Activated CD8-positive, alpha-beta memory T cell treated with anti-CD3 and anti-CD28 coated beads for 1 hour (primary cell): ENCODE measurements at places on chromosomes 6 and 20.

GRCh38 chr6:39407446-39407993 is 85.0 kb upstream of the KCNK16 start:
- DNase-seq: no peak

GRCh38 chr6:36493859-36494258 is 51.1 kb downstream of the KCTD20 start:
- no peak for DNase-seq

GRCh38 chr20:58565461-58566175 is 50.4 kb upstream of the APCDD1L start:
- no peak for DNase-seq

GRCh38 chr6:30213667-30213956 is 406 bp upstream of the TRIM26 start:
- DNase-seq: no peak

GRCh38 chr6:169893624-169894023 is 142.2 kb downstream of the ERMARD start:
- no peak for DNase-seq

GRCh38 chr20:389220-389619 is 8.7 kb downstream of the TRIB3 start:
- DNase-seq: no peak

GRCh38 chr6:35049900-35050756 is 91.0 kb downstream of the TCP11 start:
- no peak for DNase-seq

DNA sequence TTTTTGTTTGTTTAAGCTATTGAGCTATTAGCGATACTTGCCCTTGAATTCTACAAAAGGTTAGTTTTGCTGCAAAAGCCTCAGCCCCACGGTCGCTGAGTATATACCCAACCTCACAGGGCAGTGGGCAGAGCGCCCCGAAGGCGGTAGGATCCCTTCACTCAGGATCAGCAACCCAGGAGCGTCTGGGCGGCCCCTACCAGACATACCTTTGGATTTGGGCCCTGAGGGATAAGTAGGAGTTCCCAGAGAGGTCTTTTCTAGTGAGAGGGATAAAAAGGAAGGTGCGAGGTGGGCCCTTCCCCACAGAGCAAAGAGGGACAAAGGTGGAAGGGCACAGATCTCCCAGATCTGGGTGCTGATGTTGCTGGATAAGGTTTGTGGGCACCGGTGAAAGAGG is 6.1 kb downstream of the SASH1 start:
- no peak for DNase-seq

DNA sequence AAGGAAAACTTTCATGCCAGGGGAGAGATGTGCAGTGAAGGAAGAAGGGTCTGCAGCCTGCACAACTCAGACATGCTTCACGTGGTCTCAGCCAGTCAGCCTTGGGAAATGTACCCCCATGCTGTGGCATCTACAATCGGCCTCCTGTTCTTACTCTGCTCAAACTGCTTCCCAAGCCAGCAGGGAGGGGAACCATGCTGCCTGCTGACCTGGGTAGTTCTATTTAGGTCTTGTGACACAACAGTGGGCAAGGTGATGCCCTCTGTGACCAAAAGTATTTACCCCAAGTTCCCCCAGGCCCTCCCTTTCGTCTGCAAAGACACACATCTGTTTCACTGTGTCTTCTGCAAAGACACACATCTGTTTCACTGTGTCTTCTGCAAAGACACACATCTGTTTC is 106.9 kb downstream of the SLC23A2 start:
- DNase-seq: no peak

- no peak for DNase-seq
Observed at GRCh38 chr6:162871966-162872365, 144.2 kb downstream of the PACRG start.

GRCh38 chr6:73041051-73041450 is 184.2 kb downstream of the KHDC1L start:
- no peak for DNase-seq

GRCh38 chr20:14828459-14828858 is 491.0 kb upstream of the FLRT3 start:
- DNase-seq: no peak

DNA sequence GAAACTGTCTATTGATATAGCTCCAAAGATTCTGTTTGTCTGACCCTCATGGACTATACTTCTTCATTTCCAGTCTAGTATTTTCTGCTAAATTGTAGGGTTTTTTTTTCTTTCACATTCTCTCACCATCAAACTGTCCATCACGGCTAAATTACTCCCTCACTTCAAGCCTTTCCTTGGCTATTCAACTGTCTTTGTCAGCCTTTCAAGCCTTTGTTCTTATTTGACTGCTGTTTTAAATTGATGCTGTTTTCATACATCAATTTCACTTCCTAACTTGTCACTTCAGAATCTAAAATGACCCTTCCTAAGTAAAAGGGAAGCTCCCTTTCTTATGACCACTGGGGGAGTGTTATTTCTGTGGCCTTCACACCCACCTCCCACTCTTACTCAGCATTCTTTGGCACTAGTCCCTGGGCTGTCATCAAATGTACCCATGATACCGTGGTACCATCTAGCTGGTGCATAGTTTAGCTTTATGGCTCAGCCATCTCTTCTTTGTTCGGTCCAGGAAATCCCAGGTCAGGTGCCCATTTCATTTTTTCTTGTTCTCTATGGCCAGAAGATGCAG is 8.6 kb downstream of the GJA1 start:
- DNase-seq: no peak

DNA sequence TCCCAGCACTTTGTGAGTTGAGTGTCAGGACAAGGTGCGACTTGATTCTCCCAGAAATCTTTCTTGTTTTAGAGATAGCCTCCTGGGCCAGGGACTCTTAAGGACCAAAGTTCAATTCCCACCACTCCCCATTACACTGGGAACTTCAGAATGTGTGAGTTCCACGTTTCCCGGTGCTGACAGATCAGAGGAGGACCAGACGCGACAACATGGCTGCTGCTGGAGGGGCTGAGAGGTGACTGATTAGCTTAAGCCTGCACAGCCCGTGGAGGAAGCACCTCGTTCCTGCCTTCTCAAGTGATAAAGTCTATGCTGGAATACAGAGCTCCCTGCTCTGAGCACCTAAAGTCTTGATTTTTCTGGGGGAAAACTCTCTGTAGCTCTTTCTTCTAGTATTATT is 175.2 kb upstream of the FERMT1 start:
- DNase-seq: no peak

- no peak for DNase-seq
Observed at GRCh38 chr6:1468126-1468525, 78.8 kb downstream of the FOXF2 start.

DNA sequence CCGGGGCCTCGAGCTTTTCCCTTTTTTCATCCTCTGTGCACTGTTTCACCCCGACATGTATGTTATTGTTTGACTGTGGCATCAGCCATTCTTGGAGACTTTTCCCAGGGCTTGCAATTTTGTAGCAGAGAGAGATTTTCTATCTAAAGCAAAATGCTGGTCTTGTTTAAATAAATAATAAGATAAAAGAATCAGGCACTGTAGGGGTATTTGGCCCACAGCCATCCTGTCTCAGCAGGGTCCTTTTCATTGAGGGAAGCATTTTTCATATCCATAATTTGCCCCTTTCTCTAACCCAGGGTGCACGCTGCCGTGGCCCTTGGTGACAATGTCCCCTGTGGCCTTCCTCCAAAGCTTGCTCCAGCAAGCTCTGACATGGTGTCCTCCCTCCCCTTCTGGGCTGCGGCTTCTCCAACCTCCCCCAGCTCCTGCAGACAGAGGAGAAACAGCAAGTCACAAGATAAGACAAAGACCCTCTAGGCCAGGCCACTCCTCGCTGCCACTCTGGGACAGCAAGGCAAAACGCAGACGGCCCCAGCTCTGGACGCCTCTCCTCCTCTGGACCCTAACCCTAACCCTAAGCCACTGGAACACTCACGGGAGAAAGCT is 117.6 kb downstream of the MYLK4 start:
- no peak for DNase-seq

GRCh38 chr6:45727819-45728449 is 287.7 kb downstream of the CLIC5 start:
- no peak for DNase-seq

DNA sequence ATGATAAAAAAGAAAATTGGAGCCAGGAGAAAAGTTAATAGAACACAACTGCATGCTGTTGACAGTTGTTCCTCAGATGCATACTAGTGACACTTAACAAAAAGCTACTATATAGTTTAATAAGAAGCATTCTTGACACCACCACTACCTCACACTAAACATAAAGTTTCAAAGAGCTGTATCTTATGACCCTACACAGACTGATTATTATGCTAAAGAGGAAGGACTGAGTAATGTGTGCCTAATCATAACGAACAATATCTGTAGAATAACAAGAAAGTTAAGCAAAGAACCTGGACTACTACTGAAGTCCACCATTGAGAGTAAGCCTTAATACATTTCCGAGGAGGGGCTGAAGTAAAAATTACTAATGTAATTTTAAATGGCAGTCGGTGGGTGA is 99.8 kb downstream of the IRAK1BP1 start:
- DNase-seq: no peak

- DNase-seq: no peak
Observed at GRCh38 chr20:18005990-18006364, 37.2 kb downstream of the MGME1 start.

DNA sequence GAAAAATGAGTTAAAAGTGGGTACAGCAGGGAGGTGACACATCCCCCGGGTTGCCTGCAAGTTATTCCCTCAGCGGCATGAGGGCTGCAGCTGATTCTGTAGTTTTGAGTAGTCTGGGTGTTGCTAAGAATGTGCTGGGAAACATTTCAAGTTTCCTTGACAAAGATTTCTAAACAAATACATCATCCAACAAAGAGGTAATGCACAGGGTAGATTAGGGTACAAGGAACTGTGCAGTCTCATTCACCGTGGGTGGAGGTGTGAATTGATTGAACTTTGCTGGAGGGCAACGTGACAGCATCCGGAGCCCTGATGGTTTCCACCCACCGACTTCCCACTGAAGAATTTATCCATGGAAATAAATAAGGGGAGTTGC is 21.8 kb downstream of the CASS4 start:
- no peak for DNase-seq

DNA sequence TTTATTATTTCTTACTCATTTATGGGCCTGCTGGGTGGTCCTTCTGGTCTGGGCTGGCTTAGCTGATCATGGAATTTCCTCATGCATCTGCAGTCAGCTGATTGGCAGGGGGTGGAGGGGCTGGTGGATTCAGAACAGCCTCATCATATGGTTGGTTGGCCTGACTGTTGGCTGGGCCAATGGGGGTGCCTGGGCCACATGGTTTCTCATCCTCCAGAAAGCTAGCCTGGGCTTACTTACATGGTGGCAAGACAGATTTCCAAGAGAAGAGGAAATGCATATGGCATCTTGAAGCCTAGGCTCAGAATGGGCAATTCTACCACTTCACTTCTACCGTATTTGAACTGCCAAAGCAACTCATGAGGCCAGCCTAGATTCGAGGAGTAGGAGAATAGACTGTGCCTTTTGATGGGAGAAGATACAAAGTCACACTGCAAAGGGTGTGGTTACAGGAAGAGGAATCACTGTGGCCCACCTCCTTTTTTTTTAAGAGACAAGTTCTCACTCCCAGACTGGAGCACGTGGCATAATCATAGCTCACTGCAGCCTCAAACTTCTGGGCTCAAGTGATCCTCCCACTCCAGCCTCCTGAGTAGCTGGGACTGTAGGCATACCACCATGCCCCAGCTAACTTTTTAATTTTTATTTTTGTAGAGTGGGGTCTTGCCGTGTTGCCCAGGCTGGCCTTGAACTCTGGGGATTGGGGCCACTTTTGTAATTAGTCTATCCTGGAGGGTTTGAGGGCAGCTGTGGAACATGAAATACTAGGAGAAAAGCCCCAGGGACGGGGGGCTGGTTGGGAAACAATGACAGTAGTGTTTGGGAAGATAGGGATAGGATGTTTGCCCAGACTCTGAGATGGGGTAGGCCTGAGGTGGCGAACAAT is 47.6 kb upstream of the RNF24 start:
- DNase-seq: no peak

GRCh38 chr20:63087236-63087871 is 80.6 kb upstream of the BHLHE23 start:
- no peak for DNase-seq

GRCh38 chr6:136501096-136501495 is 49.1 kb downstream of the MAP7 start:
- no peak for DNase-seq

GRCh38 chr6:137697267-137697938 is 169.7 kb upstream of the TNFAIP3 start:
- no peak for DNase-seq

DNA sequence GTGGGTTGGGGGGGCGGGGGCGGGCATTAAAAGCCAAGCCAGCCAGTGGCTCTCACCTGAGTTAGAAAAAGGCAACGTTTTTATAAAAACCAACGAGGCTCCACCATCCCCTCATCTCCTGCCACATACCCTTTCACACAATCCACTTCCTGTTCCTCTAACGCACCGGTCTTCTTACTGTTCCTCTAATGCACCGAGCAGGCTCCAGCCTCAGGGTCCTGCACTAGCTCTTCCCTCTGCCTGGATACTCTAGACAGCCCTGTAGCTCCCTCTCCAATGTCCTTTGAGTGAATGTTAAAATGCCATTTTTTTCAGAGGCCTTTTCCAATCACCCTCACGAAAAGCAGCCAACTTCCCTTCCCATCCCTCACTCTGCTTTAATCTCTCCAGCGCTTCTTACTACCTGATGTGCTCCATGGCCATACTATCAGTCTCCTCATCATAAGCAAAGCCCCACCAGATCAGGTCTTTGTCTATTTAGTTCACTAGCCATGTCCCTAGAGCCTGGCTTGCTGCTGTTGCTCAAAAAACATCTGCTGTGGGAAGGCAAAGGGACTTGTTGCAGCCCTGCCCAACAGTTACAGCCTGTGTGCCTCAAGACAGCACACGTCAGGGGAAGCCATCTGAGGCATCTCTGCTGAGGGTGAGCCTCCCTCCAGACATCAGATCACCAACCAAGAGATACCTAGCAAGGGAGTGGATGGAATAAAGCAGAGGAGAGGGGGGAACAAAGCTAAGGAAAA is 3.9 kb downstream of the FKBP1A start:
- no peak for DNase-seq

- no peak for DNase-seq
Observed at GRCh38 chr6:30893666-30894065, 9.3 kb downstream of the DDR1 start.

DNA sequence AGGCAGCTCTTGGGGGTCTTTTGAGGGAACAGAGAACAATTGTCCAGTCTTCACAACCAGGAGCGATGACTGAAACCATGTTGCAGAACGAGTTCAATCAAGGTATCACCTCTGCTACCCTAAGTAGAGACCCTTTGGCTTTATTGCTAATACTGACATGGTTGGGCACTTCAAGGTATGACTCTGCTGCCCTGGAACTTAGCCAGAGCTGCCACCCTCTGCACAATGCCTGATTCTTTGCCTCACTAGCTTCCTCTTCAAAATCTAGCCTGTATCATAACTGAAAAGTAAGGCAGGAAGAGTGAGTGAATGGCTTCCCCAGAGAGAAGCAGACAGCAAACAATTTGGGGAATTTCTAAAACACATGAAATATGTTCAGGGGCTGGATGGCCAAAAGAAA is 592.7 kb upstream of the NRSN1 start:
- no peak for DNase-seq

- no peak for DNase-seq
Observed at GRCh38 chr20:63942969-63943807, 13.0 kb downstream of the UCKL1 start.
